Right cardiac atrium (tissue), 5 donors: ENCODE measurements at places on chromosomes 3 and 15. TPM values are rescaled to one million over a fixed set of nuclear protein-coding genes. Genes with fewer than 3 reads are reported as not detected.
A peak's percentile ranks its signal among the peaks of the same experiment; 100 is the strongest.

DNA sequence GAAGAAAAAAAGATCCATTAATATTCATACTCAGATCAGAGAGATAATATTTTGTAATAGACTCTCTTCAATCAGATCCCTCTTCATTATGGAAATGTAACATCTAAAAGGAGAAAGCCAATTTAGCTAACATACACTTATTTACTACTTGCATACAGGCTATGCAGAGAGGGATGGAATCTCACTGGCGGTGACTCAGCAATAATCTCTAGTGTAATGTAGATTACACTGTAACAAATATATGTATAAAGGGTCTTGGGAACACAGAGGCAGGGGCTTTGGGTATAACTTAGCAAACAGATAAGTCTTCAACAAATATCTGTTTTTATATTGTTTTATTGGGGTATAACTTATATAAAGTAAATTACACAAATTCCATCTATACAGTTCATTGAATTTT lies 69.6 kb downstream of the CGNL1 start:
- no peak for DNase-seq

GRCh38 chr15:65028921-65029735 lies at the start of gene MTFMT:
Gene MTFMT (minus strand): TSS chr15:65029639. CDS start chr15:65029613, 26 bp downstream.
- DNase-seq, result peak; percentile 98

Gene GPR156
- total RNA-seq, result 0.14 TPM

DNA sequence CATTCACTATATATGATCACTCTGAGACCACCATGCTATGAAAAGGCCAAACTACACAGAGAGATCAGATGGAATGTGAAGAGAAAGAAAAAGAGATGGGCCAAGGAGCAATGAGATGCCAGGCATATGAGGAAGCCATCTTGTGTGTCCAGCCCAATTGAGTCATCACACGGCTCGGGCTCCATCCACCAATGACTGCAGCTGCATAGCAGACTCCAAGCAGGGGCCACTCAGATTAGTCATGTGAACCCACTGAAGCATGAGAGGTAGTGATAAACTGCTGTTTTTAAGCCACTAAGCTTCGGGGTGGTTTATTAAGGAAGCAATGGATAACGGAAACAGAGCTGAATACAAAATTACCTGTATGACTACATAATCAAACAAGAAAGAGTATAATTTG lies 185.9 kb downstream of the SUCLG2 start:
- no peak for DNase-seq

- no peak for DNase-seq
Measured at GRCh38 chr3:42780398-42780797, 7.3 kb upstream of the CCDC13 start.

DNA sequence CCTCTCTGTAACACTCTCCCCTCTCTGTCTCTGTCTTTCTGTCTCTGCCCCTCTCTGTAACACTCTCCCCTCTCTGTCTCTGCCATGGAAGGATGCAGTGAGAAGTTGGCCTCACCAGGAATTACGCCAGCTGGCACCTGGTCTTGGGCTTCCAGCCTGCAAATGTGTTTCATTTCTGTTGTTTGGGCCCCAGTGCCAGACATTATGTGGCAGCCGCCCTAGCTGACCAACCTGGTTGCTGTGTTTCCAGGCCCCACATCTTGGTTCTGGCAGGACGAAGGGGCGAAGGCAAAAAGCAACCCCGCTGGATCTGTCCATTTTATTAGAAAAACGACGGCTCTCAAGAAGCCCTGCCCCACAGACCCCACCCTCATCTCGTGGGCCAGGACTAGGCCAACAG lies 5.2 kb upstream of the ZXDC start:
- DNase-seq, result no peak

GRCh38 chr3:170716172-170716805 lies 130.4 kb upstream of the SLC7A14 start:
- no peak for DNase-seq

- no peak for DNase-seq
Measured at GRCh38 chr3:166367947-166368533, 530.8 kb upstream of the BCHE start.

- DNase-seq, result no peak
Measured at GRCh38 chr15:100043068-100043641, 298.6 kb downstream of the ADAMTS17 start.

DNA sequence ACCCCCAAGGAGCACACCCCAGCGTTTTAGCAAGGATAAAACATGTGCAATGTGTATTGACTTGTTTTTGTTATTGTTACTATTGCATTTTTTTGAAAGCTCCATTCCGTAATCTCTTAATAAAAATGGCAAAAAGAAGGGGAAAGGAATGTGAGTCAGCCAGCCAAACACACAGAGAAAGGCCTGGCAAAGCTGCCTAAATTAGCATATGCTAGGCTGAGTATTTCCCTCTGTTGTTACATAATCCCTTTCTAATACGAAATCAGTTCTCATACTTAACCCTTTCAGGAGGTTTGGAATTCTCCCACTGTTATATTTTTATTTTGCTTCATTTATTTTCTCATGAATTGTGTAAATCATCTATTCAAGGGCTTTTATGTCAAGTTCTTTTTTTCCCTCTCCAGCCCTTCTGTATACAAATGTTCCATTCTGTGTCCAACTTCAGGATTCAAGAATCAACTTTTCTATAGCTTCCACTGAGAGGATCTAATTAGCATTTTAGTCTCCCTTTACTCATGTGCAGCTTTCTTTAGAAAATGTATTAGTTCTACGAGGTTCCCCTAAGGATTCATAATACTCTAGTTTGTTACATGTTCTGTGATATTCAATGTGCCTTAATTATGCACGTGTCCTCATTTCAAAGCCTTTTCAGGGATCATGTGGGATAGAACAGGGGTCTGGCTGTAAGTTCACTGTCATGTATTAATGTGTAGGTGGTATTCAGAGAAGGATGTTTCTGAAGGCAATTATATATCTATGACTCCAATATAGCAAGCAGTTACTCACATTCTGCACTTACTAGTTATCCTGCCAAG lies 9.2 kb downstream of the CADM2 start:
- peak; percentile 11 for DNase-seq

Gene TRH
- not detected for total RNA-seq
